AG10803 (cell line): ENCODE measurements at places on chromosomes 1 and 21.
A peak's percentile ranks its signal among the peaks of the same experiment; 100 is the strongest.

- DNase-seq, result no peak
Observed at GRCh38 chr1:210751911-210752310, 382.0 kb downstream of the KCNH1 start.

GRCh38 chr1:56535362-56535761 is 44.0 kb downstream of the PLPP3 start:
- DNase-seq, result no peak

DNA sequence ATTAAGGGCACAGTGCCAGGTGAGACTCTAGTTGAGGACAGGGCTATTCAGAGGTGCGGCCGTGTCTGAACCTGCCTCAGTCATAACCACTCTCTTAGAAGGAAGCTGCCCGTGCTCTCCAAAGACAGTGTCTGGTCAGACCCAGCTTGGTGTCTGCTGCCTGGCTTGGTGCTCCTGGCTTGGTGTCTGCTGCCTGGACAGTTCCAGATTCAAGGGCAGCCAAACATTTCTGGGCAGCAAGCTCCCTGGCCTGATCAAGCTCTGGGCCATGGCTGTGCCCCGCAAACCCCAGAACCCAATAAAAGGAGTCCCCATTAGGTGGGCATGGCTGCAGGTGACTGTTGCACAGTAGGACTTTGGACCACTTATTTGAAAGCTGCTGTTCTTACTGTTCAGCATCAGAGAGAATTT is 27.7 kb downstream of the NEK2 start:
- no peak for DNase-seq

GRCh38 chr1:53551428-53551995 is 92.3 kb downstream of the DMRTB1 start:
- DNase-seq, result no peak

GRCh38 chr1:159831412-159832141 is 4.9 kb downstream of the SLAMF8 start:
- no peak for DNase-seq

DNA sequence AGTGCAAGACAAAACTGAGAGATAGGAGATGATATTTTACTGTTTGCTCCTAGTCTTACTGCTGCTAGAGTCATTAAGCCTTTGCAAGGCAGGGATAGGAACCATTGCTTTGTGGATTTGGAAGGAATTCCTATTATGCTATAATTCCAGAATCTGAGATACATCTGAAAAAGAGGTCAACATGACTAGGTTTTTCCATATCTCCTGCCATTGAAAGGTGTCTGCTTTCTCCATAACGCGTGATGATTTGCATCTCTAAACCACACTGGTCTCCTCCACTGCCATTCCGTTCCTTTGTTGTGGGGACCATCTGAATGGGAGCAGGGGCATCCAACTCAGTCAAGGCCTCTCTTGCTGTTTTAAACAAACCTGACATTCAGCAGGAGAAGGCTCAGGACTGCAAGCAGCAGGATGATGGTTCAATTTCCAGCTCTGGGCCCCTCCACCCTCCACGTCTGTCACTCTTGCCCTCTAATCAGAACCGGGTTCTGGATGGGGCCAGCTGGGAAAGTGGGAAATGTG is 45.2 kb downstream of the PLPP3 start:
- DNase-seq, result no peak

- no peak for DNase-seq
Observed at GRCh38 chr1:35640380-35641232, 720 bp downstream of the PSMB2 start.

- no peak for DNase-seq
Observed at GRCh38 chr1:201285846-201286245, 2.5 kb downstream of the PKP1 start.

DNA sequence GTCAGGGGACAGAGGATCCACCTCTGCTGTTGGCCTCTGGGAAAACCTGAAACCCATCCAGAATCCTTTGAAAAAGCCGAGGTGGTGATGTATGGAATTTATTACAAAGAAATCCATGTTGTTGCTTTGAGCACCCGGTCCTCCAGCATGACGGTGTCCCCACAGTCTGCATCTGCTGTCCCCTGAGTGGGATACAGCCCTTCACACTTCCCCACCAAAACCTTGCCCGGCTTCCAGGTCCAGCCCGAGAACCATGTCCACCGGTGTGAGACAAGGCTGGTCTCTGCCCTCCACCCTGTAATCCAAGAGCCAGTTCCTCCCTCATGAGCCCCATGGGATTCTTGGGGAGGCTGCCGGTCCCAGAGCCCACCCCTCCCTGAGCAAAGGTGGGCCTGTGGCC is 70.5 kb downstream of the STUM start:
- no peak for DNase-seq

- no peak for DNase-seq
Observed at GRCh38 chr1:204083491-204083890, 10.6 kb downstream of the SOX13 start.

- DNase-seq, result peak; percentile 50
Observed at GRCh38 chr21:26850116-26850643, 5.0 kb upstream of the ADAMTS1 start.

DNA sequence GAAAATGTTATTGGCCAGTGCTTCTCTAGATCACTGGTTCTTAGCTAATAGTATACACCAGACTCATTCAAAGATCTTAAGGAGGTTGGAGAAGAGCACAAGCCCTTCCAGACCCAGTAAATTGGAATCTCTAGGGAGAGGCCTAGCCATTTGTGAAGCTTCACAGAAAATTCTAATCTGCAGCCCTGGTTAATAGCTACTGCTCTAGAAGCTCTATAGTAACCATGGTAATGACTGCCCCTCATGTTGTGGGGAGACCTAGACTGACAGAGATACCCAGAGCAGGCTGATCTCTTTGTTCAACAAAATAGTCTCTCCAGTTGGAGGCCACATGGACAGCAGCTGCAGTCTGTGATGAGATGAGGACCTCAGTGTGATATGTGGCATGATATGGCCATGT is 31.7 kb downstream of the ARID1A start:
- DNase-seq, result no peak

DNA sequence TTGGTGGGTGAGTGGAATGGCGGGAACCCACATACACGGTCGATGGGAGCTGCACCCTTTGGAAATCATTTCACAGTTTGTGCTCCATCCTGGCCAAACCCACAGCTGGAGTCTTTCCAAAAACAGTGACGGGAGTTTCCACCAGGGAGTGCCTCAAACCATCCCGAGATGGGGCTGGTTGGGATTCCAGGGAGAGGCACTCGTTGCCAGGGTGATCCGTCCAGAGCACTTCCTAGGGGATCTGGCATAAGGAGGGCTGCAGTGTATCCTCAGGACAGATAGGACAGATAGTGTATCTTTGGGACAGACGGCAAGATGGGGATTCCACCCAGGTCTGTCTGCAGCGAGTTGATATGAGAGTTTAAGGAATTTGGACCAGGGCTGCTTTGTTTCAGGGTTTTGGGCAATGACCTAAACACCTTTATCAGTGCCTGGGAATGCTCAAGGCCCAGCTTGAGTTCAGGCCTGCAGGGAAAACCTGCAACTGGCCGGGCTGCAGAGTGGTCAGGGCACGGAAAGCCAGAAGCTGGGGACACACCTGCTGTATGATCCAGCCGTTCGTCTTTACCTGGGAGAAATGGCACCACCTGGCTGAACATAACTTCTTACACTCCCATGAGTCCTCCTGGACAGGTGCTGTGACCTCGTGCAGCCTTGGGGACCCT is 3.4 kb upstream of the POFUT2 start:
- DNase-seq, result peak; percentile 64

DNA sequence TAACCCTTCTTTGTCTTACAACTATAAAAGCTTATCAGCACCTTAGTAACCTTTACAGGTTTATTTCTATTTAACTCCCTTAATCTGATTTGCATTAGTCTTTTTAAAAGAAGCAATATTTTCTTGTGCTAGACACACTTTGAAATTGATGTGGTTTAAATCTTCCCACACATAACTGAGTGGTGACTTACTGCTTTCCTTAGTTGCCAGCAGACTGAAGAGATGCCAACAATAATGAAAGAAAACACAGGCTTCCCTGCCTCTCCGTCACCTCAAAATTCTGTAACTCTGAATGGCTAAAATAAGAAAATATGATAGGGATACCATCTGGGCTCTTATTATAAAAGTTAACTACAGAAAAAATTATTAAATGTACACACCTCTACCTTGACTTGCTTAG is 196.8 kb downstream of the PTBP2 start:
- peak; percentile 74 for DNase-seq

GRCh38 chr1:6419804-6420453 is at the start of gene HES2:
TSS of gene HES2 (minus strand) at chr1:6419919. CDS start at chr1:6419820, 99 bp downstream.
- no peak for DNase-seq

GRCh38 chr1:68745011-68745410 is 248.1 kb upstream of the DEPDC1 start:
- no peak for DNase-seq

GRCh38 chr1:16018749-16019643 is 1.2 kb upstream of the HSPB7 start:
- peak; percentile 9 for DNase-seq

- DNase-seq, result no peak
Observed at GRCh38 chr1:234040446-234041317, 136.2 kb downstream of the SLC35F3 start.

- peak; percentile 51 for DNase-seq
Observed at GRCh38 chr1:155218854-155219591, 10.5 kb downstream of the MTX1 start.

- no peak for DNase-seq
Observed at GRCh38 chr1:193736507-193736906, 550.1 kb upstream of the B3GALT2 start.

DNA sequence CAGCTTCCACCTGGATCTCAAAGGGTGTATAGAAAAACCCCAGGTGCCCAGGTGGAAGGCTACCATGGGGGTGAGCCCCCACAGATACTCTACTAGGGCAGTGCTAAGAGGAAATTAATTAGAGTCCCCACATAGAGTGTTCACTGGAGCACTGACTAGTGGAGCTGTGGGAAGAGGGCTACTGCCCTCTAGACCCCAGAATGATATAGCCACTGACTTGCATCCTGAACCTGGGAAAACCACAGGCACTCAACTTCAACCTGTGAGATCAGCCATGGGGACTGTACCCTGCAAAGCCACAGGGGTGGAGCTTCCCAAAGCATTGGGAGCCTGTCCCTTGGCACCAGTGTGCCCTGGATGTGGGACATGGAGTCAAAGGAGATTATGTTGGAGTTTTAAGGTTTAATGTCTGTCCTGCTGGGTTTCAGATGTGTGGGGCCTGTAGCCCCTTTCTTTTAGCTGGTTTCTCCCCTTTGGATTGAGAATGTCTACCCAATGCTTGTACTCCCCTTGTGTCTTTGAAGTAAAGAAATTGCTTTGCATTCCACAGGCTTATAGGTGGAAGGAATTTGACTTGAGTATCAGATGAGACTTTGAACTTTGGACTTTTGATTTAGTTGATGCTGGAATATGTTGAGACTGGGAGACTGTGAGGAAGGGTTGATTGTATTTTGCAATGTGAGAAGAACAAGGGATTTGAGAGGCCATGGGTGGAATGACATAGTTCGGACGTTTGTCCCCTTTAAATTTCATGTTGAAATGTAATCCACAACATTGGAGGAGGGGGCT is 31.8 kb upstream of the CDC14A start:
- no peak for DNase-seq

DNA sequence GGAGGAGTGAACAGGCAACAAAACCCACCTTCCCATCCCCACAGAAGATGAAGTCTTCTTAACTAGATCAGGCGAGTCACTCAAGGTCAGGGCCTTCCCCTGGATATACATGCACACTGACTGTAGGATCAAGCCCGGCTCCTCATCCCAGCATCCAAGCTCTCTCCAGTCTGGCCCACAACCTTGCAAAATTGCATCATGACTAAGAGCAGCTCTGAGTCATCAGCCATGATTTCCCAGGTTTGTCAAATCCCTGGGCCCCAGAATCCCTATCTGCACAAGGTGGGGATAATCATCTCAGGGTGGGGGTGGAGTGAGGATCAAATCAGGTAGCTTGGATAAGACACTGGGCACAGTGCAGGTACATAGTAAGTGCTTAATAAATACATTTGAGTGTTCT is 199.3 kb upstream of the GRIK3 start:
- no peak for DNase-seq

GRCh38 chr1:193581341-193581740 is 394.9 kb upstream of the B3GALT2 start:
- no peak for DNase-seq

DNA sequence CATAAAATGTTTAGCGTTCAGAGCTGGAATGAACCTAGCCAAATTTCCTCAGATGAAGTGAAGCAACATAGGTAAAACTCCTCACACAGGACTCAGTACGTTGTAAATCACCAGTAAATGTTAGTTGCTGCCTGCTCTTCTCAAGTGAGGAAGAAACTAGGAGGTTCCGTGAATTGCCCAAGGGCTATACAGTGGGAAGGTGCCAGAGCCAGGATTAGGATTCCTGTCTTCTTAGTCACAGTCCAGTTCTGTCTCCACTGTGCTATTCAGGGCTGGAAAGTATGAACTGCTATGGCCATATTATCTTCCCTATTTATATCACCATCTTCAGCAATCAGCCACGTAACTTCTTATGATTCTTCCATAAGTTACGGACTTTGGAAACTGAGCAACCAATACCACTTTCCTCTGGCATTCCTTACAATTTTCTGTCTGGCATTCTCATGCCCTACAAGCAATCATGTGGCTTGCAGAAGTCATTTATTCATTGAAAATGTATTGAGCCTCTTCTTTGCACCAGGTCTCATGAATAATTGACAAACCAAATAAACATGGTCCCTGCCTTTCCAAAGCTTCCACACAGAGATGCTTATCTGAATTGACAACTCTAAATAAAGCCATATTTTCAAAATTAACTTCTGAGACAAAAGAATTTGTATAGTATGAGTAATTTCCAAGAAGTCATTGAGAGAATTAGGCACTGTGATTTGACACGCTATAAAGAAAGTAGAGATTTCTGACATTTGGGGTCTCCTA is 271.6 kb upstream of the SGIP1 start:
- DNase-seq, result peak; percentile 96

GRCh38 chr21:15206514-15206913 is 141.7 kb upstream of the NRIP1 start:
- DNase-seq, result no peak

- DNase-seq, result no peak
Observed at GRCh38 chr1:97632075-97632474, 288.8 kb downstream of the DPYD start.

DNA sequence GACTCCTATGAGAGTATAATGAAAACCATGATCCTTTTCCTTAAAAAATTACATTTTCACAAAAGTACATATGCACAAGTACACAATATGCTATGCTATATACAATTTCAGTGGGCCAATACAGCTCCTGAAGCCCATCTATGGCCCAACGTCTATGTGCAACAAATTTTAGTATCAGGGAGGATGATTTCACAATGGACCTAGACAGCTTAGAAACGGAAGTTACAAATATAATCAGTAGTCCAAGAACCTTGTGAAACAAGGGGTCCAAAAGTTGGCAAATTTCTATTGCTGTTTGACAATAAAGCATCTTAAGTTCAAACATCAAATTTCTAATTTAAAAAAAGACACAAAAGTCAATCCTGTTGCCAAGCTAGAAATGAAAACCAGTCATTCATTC is 87.0 kb downstream of the DPYD start:
- DNase-seq, result no peak

DNA sequence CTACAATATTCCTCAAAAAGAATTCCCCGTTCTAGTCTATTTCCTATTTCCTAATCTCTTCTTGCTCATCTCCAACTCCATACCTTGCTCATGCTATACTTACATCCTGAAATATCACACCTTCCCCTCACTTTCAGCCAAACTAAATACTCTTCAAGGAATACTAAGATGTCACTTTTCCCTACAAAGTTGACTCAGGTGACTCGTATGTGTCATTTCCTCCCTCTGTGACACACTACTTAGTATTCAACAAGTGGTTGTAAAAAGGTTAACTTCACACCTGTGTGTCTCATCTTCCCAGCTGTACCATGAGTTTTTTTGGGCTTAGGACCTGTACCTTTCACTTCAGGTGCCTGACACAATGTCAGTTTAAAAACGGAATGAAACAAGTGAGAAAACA is 81.9 kb upstream of the LBR start:
- no peak for DNase-seq

GRCh38 chr1:181685211-181685610 is 201.9 kb downstream of the CACNA1E start:
- DNase-seq, result no peak
